ENCODE measurements at places on chromosomes 6 and 20. TPM values are rescaled to one million over a fixed set of nuclear protein-coding genes. Genes with fewer than 3 reads are reported as not detected.

DNA sequence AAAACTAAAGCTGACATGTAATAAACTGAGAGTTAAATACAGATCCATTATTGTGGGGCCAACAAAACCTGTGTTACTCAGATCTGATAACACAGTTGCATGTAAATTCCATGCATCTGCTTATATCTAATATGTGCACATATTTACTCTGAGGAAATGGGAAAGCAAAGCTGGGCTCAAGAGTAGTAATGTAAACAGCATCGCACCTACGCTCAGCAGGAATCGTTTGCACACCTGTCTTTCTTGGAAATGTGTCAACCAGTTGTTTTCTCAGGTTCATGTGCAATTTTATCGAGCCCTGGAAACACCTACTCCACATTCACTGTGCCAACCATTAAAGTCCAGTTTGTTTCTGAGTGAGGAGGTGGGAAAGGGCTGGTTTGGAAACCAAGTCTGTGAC lies 80.3 kb upstream of the CNKSR3 start:
- DNase-seq = no peak

GRCh38 chr6:96391776-96392360 lies 129.7 kb upstream of the UFL1 start:
- no peak for DNase-seq

- no peak for DNase-seq
These were observed 311.6 kb downstream of the MMUT start for GRCh38 chr6:49151461-49151860.

DNA sequence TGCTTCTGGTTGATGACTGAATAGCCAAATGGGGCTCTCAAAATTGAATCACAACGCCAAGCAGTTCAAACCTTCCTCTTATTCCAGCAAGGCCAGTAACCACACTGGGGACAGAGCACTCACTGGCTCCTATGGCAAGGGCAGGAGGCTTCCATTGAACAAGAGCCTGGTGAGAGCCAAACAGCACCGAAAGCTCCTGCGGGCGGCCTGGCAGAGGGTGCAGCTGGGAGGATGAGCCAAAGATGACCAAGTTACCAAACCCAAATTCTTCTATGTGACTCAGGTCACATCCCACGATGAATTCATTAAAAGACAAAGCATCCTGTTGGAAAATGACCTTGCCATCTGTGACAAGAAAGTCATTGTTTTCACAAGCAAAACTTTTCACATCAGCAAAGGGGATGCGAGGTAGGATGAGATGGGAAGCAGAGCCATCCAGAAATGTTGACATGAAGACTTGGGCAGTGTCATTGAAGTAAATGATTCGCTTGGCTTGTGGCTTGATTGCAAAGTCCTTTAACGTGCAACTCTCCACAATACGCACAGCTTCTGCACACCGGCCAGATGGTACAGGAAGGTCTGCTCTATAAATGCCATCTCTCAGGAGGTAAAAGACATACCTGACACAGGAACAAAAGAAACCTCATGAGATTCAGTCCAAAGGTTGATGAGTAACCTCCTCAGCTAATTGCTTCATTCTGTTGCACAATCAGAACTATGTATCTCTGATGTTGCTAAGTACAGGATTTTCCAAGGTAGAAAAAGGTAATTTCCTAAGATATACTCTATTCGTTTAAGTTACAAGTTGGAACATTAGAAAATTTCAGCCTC lies 36.3 kb downstream of the ROS1 start:
- DNase-seq = no peak

DNA sequence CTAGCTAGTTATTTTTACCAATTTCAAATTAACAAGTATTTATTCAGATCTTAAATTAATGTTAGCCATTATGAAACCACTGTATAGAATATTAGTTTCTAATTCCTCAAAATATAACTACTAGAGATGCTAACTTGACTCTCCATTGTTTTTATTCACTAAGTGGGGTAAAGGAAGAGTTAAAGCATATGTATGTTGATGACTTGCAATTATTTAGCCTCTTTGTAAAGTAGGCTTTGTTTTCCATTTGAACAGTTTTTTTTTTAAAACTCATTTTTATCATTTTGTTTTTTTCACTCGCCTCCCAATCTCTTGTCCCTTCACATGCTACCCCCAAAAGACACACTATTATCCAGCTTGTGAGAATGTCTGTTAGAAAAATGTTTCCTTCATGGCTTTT lies 3.3 kb downstream of the FAM162B start:
- no peak for DNase-seq

DNA sequence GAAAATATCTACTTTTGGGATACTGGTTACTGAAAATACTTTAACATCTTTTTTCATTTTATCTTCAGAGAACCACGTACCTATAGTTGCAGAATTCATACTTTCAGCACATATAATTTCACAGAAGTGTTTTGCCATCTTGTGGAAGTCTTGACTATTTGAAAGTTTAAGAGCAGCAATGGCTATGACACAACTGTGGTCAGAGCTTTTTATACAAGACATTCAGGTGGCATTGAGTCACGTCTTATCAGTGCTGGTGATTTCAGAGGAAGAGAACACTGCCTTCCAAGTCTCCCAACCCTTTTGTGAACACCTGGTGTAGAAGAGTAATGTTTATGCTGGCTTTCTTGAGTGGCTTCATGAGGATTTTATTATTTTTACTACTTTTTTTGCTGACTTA lies 171.6 kb downstream of the ARID1B start:
- DNase-seq = no peak

DNA sequence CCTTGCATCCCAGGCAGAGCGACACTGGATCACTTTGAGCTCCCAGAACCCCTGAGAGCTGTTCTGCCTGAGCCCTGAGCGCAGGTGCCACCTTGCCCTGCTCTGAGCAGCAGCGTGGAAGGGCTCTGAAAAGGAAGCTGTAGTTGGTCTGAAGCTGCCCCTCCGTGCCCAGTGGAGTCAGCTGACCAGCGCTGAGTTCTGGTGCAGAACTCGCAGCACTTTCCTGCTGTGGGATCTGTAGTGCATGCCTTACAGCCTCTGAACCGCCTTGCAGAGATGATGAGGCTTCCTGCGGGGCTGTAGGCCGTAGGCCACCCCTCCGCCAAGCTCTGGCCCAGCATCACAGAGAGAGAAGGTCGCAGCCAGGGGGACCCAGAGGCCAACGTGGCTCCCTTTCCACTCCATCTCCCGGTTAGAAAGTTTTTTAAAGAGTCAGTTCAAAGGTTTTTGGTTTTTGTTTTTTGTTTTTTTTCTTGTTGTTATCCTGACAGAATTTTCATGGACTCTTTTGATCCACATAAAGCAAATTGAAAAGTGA lies 158.3 kb upstream of the CST7 start:
- DNase-seq = no peak

GRCh38 chr6:31676322-31676903 lies 4.5 kb downstream of the LY6G5C start:
- no peak for DNase-seq

- DNase-seq = no peak
These were observed 225.4 kb downstream of the PRL start for GRCh38 chr6:22071270-22072041.

DNA sequence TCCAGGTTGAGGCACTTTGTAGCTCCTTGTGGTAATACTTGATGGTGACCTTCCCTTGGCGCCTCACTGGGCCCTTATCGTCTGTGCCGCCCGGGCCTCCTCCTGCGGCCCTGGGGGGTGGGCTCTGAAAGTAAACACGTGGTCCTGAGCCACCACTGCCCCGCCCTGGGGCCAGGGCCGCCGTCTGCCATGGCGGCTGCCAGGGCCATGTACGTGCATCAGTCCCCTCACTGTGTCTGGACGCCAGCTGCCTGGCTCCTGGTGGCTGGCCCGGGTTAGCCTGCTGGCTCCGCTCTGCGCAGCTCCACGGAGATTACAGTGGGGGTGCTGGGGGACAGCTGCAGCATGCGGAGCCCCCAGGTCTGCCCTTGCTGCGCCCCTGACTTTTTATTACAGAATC lies 81.8 kb upstream of the CENPW start:
- no peak for DNase-seq

- no peak for DNase-seq
These were observed 731 bp upstream of the DNPH1 start for GRCh38 chr6:43229803-43230620.

- DNase-seq = no peak
These were observed 162.7 kb downstream of the KCNQ5 start for GRCh38 chr6:72784581-72784980.

GRCh38 chr6:34114695-34115402 lies 31.0 kb downstream of the GRM4 start:
- DNase-seq = no peak

DNA sequence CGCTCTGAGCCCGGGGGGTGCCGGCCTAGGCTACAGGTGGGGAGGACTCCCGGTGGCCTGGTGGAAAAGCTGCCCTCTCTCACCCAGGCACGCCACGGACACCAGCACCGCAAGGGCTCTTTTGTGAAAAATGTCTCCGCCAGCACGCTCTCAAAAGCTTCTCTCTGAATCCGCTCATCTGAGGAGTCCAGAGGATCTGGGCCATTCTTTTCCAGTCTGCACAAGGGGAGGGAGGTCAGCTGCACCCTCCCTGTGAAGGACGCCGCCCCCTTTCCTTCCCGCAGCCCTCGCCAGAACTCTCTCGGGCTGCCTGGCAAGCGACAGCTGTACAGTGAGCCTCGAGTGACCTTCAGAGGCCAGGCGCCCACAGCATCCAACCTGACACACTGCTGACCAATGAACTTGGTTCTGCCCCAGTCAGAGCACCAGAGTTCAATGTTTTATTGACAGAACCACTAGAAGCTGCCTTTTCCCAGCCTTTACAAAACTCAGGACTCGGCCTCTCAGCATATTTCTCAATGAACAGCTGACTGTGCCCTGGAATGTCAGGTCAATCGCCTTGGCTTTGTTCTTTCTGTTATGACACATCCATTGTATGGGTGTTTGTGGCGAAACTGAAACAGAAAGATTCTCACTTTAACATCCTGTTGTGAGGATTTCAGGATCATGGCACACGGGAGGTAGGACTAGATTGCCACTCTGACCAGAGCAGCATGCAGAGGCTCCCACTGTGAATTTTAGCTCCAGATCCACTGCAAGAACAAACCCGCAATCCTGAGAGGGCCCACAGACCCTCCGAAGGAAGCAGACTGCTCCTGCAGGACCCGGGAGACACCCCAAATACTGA lies 26.7 kb downstream of the SERPINB9 start:
- DNase-seq = no peak

PCSK2 gene
- not detected for total RNA-seq

ISM1 gene
- 0.24 TPM for total RNA-seq

ERVFRD-1 gene
- total RNA-seq = not detected

MACROD2 gene
- total RNA-seq = not detected

PKIB gene
- total RNA-seq = not detected

AKAP12 gene
- not detected for total RNA-seq

BPIFB3 gene
- not detected for total RNA-seq

NRN1 gene
- total RNA-seq = not detected

MRPL14 gene
- total RNA-seq = 10.5 TPM

TRDN gene
- total RNA-seq = not detected

BMP2 gene
- total RNA-seq = not detected

SGK2 gene
- total RNA-seq = 0.76 TPM

C6orf15 gene
- total RNA-seq = not detected

PPP1R14C gene
- total RNA-seq = not detected

DDO gene
- total RNA-seq = not detected
